NCI-H2107 (cell line): ENCODE measurements at places on chromosomes 12 and 14.

GRCh38 chr12:119417440-119417839 is 82.9 kb downstream of the CCDC60 start:
- no peak for DNase-seq

- no peak for DNase-seq
These were observed 45.0 kb downstream of the KCNA5 start for GRCh38 chr12:5088586-5089264.

- no peak for DNase-seq
These were observed 1.6 kb upstream of the C1R start for GRCh38 chr12:7093892-7094291.

- no peak for DNase-seq
These were observed 7.2 kb downstream of the PDE3A start for GRCh38 chr12:20375560-20375959.

DNA sequence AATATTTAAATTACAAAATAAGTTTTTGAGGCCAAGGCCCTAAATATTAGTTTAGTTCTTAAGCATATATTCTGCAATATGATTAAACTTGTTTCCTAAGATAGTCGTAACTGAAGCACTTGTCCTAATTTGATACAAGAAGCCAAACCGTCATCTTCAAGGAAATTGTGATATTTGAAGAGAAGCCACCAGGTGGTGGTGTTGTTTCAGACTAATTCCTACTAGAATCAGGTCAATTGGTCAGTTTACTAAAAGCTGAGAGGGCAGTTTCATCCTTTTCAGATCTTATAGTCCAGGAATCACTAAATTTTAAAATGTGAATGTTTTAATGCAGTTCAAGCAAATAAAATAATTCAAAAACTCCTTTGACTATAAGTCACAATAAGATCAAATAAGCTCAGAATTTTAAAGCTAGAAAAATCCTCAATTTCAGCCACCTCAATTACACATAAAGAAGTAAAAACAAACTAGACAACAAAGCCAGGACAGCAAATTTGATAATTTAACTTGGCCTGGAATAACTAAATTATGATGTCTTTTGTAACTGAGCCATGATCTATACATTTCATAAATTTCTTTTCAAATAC is 7.1 kb upstream of the ARL1 start:
- DNase-seq: peak; percentile 34

GRCh38 chr14:103542605-103543088 is 13.7 kb downstream of the TRMT61A start:
- DNase-seq: peak; percentile 80

DNA sequence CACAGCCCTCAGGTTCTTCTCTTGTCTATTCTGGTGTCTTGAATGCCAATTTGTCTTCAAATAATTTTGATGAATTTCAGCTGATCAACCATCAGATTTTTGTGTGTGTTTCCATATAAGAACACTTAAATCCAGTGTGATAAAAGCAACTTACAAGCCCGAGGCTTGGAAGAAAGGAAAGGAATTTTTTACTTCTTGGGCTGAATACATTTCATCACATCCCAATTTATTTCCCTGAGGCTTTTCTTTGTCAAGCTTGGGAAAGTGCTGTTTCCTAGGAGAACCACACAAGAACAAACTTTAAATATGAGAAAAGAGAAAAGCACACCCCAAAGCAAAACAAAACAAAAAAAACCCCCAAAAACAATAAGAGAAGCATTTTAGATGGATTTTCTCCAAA is 26.6 kb downstream of the GPRC5D start:
- DNase-seq: no peak

DNA sequence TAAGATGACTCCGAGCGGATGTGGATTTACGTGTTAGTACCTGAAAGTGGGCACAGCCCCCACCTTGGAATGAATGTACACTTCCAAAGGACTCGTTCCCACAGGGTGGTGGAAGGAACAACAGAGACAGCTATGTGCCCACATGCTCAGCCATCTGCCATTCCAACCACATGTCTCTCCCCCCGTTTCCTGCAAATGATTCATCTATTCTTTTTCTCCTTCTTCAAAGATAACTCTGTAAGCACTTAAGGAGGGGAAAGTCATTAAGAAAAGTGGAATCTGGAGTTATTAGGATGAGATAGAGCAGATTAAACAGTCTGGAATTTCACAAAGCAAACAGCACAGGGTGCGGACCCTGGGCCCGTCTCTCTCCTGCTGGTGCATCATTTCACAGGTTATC is 18.5 kb upstream of the DUSP6 start:
- DNase-seq: no peak

GRCh38 chr14:67806246-67806645 is 10.1 kb downstream of the ZFYVE26 start:
- no peak for DNase-seq
